Lung microvascular endothelial cell (primary cell): ENCODE measurements at places on chromosomes 3 and 15. TPM values are rescaled to one million over a fixed set of nuclear protein-coding genes. Genes with fewer than 3 reads are reported as not detected.

DNA sequence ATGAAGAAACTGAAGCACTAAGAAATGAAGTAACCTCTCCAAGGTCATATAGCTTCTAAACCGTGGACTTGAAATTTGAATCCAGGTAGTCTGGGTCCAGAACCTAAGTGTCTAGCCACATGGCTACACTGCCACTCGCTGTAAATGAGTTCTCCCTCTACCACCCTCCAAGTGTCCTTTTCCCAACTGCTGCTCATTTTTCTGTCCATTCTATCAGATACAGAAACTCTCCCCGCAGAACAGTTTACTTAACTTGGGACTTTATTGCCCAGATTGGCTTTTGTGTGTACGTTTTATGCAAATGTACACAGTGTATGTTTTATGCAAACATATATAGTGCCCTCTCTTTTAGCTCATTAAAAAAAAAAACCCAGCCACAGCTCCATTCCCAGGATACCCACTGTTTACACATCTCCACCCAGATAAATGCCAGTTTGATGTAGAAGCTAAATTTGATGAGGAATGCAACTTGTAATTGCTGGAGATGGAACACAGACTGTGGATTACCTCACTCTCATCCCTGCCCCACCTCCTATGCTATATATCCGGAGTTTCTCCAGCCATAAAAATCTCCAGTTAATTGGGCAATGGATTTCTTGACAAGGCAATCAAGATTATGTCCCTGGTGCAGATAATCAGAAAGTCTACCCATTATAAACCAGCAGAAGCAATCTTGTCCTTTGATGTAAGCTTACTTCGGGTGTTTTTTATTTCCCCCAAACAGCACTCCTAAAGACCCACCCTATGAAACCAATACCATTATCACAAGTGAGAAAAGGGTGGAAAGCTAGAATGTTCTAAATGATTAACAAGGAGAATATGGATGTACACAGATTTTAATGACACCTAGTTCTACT lies 42.0 kb downstream of the THBS1 start:
- DNase-seq, result no peak

- no peak for DNase-seq
Observed at GRCh38 chr3:182521339-182521738, 272.0 kb upstream of the ATP11B start.

GRCh38 chr3:176796371-176796770 lies 400.9 kb downstream of the TBL1XR1 start:
- DNase-seq, result no peak

DNA sequence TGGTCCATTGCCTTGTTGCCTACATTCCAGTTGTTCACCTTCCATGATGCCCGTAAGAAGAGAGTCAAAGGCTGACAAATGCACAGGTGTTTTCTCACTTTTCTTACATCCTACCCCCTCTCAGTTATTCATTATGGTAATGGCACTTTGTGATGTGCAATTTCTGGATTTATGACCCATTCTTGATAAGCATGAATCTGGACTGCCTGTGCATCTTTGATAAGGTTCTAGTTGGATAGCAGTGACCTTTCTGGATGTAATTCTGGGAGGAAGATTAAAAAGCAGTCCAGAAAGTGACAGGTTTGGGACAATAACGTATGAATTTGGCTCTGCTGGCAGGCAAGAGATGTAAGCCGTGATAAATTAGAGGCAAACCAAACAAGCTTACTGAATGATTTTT lies 101.5 kb downstream of the ROBO2 start:
- no peak for DNase-seq

DNA sequence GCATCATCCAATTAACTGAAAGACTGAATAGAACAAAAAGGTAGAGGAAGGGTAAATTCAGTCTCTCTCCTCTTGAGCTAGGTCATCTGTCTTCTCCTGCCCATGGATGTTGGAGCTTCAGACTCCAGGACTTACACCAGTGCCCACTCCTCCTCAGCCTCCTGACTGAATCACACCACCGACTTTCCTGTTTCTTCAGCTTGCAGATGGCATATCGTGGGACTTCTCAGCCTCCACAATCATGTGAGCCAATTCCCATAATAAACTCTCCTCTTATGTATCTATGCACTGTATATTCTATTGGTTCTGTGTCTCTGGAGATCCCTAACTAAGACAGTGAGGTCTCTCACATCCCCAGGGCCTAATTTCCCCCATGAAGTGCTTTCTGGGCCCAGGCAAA lies 140.4 kb downstream of the CD47 start:
- no peak for DNase-seq

DNA sequence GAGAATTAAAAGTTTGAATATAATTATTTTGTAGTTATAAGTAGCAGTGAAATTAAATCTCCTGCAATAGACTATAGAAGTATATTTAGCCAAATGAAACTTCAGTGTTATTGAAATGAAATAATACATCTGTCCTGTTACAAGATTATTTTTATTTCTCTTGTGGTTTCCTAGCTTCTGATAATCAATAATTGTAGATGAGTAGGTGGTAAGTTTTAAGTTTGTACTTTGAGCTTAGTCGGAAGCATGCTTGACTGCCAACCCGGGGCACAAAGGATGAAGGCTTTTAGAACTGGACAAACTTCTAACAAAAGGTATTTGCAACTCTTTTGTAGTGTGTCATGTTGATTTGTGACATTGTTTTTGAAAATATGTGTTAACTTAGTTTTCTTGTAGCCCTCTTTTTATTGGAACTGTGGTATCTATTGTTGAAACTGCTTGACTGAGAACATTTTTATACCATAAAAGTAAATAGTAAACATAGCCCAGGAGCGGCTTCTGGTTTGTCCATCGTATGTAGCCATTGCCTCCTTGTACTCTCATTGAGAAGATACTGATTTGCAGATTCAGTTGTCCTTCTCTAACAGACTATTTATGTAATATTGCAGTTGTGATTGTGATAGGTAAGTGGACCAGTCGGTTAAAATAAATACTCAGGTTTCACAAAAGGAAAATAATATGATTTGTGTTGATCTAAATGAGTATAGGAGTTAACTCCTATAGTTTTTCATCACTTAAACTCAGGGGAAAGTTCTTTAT lies 2.9 kb downstream of the CTNNB1 start:
- no peak for DNase-seq

GRCh38 chr3:150602426-150603152 lies 532 bp upstream of the SELENOT start:
- no peak for DNase-seq

DNA sequence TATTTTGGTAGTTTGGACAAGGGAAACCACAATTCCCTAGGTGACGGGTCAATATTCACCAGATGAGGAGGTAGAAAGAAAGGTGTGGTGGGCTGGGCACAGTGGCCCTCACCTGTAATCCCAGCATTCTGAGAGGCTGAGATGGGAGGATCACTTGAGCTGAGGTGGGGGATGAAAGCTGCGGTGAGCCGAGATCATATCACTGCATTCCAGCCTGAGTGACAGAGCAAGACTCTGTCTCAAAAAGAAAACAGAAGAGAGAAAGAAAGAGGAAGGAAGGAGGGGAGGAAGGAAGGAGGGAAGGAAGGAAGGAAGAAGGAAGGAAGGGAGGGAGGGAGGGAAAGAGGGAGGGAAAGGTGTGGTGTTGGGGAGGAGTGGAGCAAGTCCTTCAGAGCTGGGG lies 56.1 kb upstream of the RNF7 start:
- no peak for DNase-seq

DNA sequence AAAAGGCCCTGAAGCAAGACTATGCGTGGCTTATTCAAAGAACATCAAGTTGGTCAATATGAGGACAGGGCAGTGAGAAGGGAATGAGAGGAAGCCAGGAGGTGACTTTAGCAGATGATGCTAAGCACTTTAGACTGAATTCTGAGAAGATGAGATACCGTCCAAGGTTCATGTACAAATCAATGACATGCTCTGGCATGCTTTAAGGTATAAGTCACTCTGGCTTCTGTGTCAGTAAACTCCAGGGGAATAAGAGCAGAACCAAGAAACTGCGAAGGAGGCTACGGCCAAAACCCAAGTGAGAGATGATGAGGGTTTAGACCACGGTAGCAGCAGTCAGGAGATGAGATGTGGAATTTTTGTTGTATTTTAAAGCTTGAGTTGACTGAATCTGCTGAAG lies 8.9 kb upstream of the CCDC50 start:
- no peak for DNase-seq

DNA sequence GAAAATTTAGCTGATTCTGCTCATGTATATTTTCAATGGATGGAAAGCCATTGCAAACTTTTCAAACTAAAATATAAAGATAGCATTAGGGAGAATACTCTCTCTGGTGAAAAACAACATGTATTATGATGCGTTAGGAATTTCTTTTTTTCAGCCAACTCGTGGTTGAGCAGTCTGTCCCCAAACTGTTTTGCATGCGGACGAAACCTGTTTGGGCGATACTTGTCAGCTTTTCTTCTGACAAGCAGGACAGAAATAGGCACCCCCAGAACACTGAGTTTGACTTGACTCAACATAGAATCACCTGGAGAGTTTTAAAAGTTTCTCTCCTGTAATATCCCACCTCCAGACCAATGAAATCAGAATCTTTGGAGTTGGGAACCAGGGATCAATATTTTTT lies 417.5 kb upstream of the TPRG1 start:
- no peak for DNase-seq

GRCh38 chr3:53153980-53154379 lies 7.0 kb upstream of the PRKCD start:
- no peak for DNase-seq

DNA sequence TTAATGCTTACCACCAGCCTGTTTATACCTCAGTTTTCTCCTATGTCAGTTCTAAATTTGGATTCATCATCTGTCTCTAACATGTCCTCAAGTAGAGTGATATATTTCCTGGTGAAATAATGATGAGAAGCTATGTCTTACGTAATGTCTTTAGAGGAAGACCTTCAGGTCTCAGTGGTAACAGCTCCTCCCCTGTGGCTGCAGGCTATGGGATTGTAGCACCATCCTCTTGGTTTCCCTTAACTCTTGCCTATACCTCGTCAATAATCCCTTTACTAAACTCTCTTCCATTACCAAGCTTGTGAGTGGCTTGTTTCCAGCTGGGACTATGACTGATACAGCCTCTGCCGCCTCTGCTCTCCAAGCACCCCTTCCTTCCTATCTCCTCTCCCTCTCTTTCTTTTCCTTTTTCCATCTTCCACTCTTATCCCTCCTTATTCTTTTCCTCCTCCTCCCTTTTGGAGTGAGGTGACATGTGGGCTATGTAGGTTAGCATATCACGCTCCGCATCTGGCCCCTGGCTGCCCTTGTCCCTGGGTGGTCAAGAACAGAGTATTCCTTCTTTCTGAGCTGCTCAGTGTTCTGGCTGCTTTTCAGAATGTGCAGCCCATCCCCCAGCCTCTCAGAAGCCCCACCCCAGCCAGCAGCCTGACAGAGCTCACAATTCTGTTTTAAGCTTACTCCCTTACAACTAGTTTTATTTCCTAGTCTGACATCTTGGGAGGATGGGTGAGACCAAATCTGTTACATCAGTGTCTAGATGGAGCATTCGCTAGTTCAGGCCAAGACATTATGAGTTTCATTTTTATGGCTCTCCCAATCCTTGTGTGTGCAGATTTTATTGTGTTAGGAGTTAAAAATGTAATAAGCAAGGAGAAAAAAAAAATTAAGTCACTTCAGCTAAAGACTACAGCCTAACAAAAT lies 75.0 kb upstream of the RNU6-1 start:
- no peak for DNase-seq

DNA sequence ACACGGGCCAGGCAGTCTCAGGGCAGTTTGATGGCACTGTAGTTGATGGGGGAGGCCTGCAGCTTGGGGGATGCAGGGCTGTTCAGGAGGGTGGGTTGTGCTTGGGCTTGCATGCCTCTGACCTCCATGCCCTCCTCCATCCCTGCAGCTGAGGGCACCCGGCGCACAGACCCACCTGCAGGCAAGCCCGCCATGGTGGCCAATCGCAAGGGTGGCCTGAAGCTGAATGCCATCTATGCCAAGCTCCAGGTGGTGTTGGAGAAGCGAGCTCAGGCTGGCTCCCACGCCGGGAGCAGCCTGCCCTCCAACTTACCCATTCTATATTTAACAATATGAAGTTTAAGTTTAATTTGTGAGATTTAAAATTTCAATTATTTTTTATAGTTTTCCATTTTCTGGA lies 228.7 kb upstream of the DPH6 start:
- DNase-seq, result no peak

DNA sequence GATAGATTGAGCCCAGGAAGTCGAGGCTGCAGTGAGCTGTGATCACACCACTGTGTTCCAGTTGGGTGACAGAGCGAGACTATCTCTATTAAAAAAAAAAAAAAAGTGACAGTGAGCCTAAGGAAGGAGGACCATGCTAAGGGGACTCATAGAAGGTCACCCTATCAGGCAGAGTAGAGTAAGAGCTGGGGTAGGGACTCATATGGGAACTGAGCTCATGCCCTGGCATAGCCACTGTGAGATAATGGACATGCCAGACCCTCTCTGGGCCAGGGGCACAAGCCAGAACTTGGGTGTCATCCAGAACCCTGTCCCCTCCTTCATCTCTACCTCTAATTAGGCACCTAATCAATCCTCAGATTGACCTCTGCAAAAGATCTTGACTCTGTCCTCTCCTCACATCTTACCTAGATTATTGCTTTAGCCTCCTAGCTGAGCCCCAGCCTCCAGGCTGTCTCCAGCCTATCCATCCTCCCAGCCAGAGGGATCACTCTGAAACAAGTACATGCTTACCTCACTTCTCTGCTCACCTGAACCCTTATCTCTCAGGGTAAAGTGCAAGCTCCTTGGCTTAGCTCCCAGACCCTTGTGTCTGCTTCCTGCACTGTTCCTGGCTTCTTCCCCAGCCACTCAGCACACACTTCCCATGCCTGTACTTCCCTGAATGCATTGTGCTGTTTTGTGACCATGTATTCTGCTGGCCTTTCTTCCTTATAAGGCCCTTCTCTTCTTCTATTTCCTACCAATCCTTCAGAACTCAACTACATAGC lies 76.4 kb downstream of the DAPK2 start:
- peak; percentile 60 for DNase-seq

GRCh38 chr3:138432576-138433240 lies 1.7 kb upstream of the ESYT3 start:
- DNase-seq, result no peak

GRCh38 chr15:69624816-69625215 lies 172.2 kb downstream of the RPLP1 start:
- DNase-seq, result no peak

The TSC22D2 gene
- 3.7 and 5.8 TPM in 2 replicates for total RNA-seq

The MASP1 gene
- total RNA-seq, result 0.40 and 1.7 TPM in 2 replicates

The TMOD2 gene
- 13.5 and 29.2 TPM in 2 replicates for total RNA-seq

The APOD gene
- total RNA-seq, result 2.4 and 144 TPM in 2 replicates

The FOXB1 gene
- not detected in 2 replicates for total RNA-seq

The VEPH1 gene
- total RNA-seq, result 9.5 and 20.9 TPM in 2 replicates

The GMPPB gene
- 12.9 and 19.4 TPM in 2 replicates for total RNA-seq
